ENCODE measurements at places on chromosomes 16 and 17. TPM values are rescaled to one million over a fixed set of nuclear protein-coding genes. Genes with fewer than 3 reads are reported as not detected.

PHOSPHO1 gene
- total RNA-seq = not detected

KRTAP2-2 gene
- total RNA-seq = not detected

TMEM100 gene
- 5.6 TPM for total RNA-seq

LAT gene
- 0.26 TPM for total RNA-seq

SPNS2 gene
- total RNA-seq = 45.6 TPM

EPX gene
- not detected for total RNA-seq

PPM1E gene
- total RNA-seq = under 0.01 TPM

GNGT2 gene
- total RNA-seq = 1.1 TPM

SLC25A19 gene
- 6.2 TPM for total RNA-seq

Data from dermis microvascular lymphatic vessel endothelial cell (primary cell).